Activated CD4-positive, alpha-beta T cell treated with anti-CD3 and anti-CD28 coated beads, Interleukin-2, amount 10 ng/mL, durations not matched to agents 24 days and 14 days (primary cell): ENCODE measurements at places on chromosomes 2 and 18.

- no peak for DNase-seq
These were observed 58.7 kb upstream of the ACVR1 start for GRCh38 chr2:157934684-157935377.

- no peak for DNase-seq
These were observed 396.2 kb downstream of the ARHGAP15 start for GRCh38 chr2:143525402-143525860.

DNA sequence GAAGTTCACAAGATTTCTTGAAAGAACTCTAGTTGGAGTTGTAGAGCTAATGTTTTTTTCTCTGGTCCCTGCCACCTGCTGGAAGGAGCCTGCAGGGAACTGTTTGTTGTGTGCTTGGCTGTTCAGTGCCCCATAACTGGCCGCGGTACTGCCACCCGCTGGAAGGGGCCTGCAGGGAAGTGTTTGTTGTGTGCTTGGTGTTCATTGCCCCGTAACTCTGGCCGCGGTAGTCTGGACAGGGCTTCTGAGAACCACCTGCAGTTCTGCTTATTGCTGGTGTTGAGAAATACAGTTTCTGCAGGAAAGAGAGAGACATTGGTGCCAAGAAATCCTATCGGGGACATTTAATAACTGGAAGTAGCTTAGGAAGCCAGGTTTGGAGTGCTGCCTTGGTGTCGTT is 58.1 kb downstream of the AGAP1 start:
- no peak for DNase-seq

DNA sequence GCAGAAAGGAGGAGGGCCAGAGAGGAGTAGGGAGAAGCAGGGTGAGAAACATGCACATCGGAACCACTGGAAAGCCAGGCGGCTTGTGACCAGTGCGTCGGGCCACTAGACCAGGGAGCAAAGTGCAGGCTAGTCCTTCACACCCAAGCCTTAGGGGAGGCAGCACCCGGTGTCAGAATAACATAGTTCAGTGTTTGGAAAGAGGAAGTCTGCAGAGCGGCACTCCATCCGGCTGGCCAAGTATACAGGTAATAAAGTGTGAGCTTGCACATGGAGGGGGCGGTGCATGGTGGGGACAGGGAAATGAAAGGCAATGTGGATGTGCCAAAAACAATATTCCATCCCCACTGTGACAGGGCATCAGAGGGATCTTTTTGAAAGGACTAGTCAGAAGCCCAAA is 69.7 kb downstream of the ZNF521 start:
- DNase-seq, result no peak

DNA sequence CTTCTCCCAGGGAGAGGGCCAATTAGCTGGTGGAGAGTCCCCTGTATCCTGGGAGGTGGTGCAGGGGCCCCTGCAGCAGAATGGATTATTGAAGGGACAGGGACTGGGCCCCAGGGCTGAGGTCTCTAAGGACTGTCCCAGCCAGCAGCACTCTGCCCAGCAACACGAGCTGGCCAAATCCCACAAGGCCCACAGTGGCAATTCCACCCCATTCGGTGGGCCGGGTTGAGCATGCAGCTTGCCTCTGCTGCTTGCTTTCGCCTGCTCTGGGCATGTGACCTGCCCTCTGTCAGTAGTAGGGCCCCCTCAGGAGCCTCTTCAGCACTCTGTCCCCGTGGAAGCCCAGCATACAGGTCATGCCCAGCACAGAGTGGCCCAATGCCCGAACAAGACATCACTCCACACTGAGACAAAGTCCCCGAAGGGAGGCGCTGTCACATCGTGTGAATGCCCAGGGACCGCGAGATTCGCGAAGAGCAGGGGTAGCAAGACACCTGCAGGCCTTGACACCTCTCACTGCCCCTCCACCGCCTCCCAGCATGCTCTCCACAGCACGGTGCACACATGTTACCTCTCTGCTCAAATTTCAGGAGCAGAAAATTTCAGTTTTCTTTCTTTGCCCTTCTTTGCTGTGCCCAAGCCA is 65.4 kb downstream of the CRACDL start:
- peak; percentile 43 for DNase-seq

DNA sequence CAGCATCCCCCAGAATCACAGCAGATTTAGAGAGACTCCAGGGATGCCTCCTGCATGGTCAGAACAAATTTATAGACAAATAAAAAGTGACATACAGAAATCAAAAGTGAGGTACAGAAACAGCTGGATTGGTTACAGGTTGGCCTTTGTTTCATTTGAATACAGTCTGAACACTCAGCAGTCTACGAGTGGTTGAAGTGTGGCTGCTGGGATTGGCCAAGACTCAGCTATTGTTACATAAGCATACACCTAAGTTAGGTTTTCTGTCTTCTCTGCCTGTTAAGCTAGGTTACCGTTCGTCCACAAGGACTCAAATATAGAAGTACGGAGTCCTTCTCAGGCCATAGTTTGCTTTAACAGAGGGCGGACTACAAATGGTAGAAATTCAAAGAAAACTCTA is 262.4 kb upstream of the SLC14A2 start:
- no peak for DNase-seq
